Vein endothelial cell (primary cell): ENCODE measurements at places on chromosomes 5 and 9. TPM values are rescaled to one million over a fixed set of nuclear protein-coding genes. Genes with fewer than 3 reads are reported as not detected.

Gene CCDC192
- not detected in 2 replicates for total RNA-seq

Gene DAP
- total RNA-seq: 45.1 and 49.5 TPM in 2 replicates

Gene CNTFR
- not detected in 2 replicates for total RNA-seq

Gene FOXD4L6
- total RNA-seq: 0.29 and 0.33 TPM in 2 replicates

Gene SPATA6L
- 2.6 and 3.1 TPM in 2 replicates for total RNA-seq

Gene PLEKHG4B
- not detected in 2 replicates for total RNA-seq

Gene WDR31
- total RNA-seq: 0.29 and 0.33 TPM in 2 replicates

Gene SPATA31A3
- not detected in 2 replicates for total RNA-seq

Gene OR5C1
- total RNA-seq: not detected in 2 replicates

Gene ANKDD1B
- 0.33 and 0.86 TPM in 2 replicates for total RNA-seq

Gene CAVIN4
- 1.6 and 3.3 TPM in 2 replicates for total RNA-seq

Gene PPP3R2
- total RNA-seq: not detected in 2 replicates
